ENCODE measurements at places on chromosomes 5 and 9. TPM values are rescaled to one million over a fixed set of nuclear protein-coding genes. Genes with fewer than 3 reads are reported as not detected.
A peak's percentile ranks its signal among the peaks of the same experiment; 100 is the strongest.

DNA sequence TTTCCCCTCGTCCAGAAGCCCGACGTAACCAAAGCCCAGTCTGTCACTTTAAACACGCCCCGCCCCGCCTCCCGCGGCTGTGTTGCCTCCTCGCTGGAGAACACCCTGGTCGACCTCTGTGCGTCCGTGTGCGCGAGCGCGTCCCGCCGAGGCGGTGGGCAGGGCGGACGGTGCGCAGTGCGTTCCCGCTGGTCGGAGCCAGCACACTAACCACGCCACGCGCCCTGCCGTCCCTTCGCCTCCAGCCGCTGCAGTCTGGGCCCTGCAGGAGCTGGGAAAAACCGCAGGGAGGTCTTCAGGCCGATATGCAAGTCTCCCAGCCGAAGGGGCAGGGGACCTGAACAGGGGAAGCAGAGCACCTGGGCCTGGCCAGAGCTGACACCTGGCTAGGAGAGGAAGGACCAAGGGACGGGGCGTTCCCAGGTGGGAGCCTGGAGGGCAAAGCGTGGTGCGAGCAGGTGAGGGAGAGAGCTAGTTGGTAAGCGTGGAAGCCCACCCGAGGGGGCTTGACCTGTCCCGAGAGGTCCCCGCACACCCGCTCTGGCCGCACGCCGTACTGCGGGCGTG, 1.3 kb upstream of the PHPT1 start:
- H3K27me3 ChIP-seq = no peaks in the 10 kb centered on the region
- H3K4me1 ChIP-seq = peaks cover 8% of the 10 kb centered on the region
- H3K36me3 ChIP-seq = peaks cover 10% of the 10 kb centered on the region
- peak; percentile 94 for DNase-seq
- H3K27ac ChIP-seq = peak overlapping the region; percentile 89

Gene CCDC180
- total RNA-seq = 5.6 TPM

- no peaks in the 10 kb centered on the region for H3K27me3 ChIP-seq
- H3K27ac ChIP-seq = no peak overlapping the region
- no peaks in the 10 kb centered on the region for H3K36me3 ChIP-seq
- no peak overlapping the region for H3K4me3 ChIP-seq
Observed at GRCh38 chr9:13621872-13622564, 342.5 kb upstream of the MPDZ start.

- no peaks in the 10 kb centered on the region for H3K36me3 ChIP-seq
- H3K4me1 ChIP-seq = peaks cover 3% of the 10 kb centered on the region
- no peak overlapping the region for H3K4me3 ChIP-seq
- H3K27ac ChIP-seq = no peak overlapping the region
Observed at GRCh38 chr9:135085830-135086546, 1.5 kb upstream of the OLFM1 start.

- H3K27me3 ChIP-seq = no peaks in the 10 kb centered on the region
- H3K4me3 ChIP-seq = no peak overlapping the region
- no peak overlapping the region for H3K27ac ChIP-seq
- H3K36me3 ChIP-seq = peaks cover 71% of the 10 kb centered on the region
- DNase-seq = peak; percentile 85
- H3K4me1 ChIP-seq = peaks cover 25% of the 10 kb centered on the region
Observed at GRCh38 chr5:78611126-78611605, 37.4 kb downstream of the LHFPL2 start.

Gene GRXCR2
- not detected for total RNA-seq

DNA sequence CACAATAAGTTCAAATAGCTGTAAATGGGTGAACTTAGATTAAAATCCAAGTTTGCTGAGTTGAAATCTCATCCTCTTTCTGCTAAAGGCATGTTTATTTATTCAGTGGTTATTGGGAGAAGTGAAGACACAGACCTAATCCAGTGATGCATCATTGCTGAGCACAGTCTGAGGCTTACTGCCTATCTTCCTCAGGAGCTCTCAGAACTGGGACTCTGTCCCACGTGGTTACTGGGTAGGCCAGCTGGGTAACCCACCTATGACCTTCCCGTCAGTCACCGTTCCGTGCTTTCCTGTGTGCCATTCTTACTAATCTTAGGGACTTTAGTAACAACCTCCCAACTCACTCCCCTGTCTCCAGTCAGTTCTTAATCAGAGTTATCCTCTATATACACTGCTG, 226.8 kb upstream of the ATP10B start:
- no peaks in the 10 kb centered on the region for H3K4me1 ChIP-seq
- DNase-seq = no peak
- no peak overlapping the region for H3K4me3 ChIP-seq

Data from endodermal cell (in vitro differentiated cells).